ENCODE measurements at places on chromosomes 12 and 14. TPM values are rescaled to one million over a fixed set of nuclear protein-coding genes. Genes with fewer than 3 reads are reported as not detected.

GRCh38 chr12:27424631-27425230 is 21.8 kb upstream of the SMCO2 start:
- no peak for DNase-seq

Gene MMP14
- polyA plus RNA-seq, result 592 TPM

GRCh38 chr12:45124485-45125155 is 73.7 kb upstream of the DBX2 start:
- DNase-seq, result no peak

Gene C1R
- polyA plus RNA-seq, result 703 TPM

DNA sequence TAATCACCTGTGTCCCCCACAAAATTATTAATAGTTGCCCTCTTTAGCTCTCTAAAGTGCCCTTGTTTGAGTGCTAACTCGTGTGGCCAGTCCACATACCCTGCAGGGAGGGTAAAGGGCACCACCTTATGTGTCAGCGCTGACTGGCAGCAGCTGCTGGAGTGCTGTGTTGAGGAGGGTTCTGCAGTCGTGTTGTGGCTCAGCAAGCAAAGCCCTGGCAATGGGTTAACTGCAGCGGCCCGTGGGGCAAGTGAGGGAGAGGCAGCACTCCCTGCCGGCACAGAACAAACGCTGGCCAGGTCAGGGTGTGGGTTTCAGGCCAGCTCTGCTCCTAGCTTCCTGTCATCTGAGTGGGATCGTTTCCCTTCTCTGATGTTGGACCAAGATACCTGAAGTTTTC is 369.8 kb downstream of the CACNA1C start:
- DNase-seq, result no peak

GRCh38 chr14:99534863-99535262 is 53.7 kb downstream of the CCNK start:
- DNase-seq, result no peak

- peak; percentile 3 for DNase-seq
Measured at GRCh38 chr14:102362084-102362483, 606 bp downstream of the CINP start.

GRCh38 chr12:101441461-101442224 is 33.5 kb upstream of the SPIC start:
- no peak for DNase-seq

DNA sequence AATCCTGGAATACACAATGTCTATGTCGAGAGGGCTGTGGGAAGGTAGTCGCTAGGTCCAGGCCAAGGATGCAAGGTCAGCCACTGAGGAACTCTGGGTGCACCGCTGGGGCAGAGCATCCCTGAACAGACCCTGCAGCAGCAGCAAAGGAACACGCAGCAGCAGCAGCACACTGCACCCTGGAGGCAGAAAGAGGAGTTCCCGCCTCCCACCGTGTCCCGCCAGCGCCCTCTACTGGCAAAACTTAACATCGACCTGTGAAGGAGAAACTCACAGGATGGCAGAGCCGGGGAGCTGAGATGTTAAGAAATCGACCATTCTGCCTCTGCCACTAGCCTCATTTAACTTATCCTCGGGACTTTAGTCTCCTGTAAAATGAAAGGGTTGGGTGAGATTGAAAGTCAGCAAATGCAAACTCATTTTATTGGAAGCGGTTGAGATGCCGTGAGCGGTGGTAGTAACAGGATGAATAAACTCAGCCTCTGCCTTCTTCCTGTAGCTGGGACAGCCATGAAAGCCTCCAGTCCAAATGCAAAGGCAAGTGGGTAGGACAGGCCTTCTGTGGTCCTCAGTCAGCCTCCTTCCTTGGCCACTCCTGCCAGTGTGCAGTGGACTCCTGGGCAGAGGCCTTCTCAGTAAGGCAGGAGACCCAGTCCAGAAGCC is 45.6 kb downstream of the STAB2 start:
- no peak for DNase-seq

Gene TBC1D30
- polyA plus RNA-seq, result 0.22 TPM

GRCh38 chr12:46209914-46210872 is 58.6 kb downstream of the SLC38A1 start:
- DNase-seq, result no peak

- DNase-seq, result no peak
Measured at GRCh38 chr14:24665440-24665991, 31.5 kb upstream of the GZMB start.

GRCh38 chr14:96795109-96795828 is 1.9 kb upstream of the VRK1 start:
- no peak for DNase-seq

Gene ZBTB42
- polyA plus RNA-seq, result 2.7 TPM

Gene CACNA2D4
- 0.39 TPM for polyA plus RNA-seq

GRCh38 chr14:64915797-64916196 is 1.5 kb downstream of the CHURC1 start:
- DNase-seq, result no peak

Gene MORN3
- 0.39 TPM for polyA plus RNA-seq

GRCh38 chr14:52338051-52338681 is 24.1 kb downstream of the PTGER2 start:
- DNase-seq, result no peak

Gene NOC4L
- polyA plus RNA-seq, result 8.1 TPM

- DNase-seq, result no peak
Measured at GRCh38 chr14:105390849-105391500, 7.4 kb upstream of the TEX22 start.

DNA sequence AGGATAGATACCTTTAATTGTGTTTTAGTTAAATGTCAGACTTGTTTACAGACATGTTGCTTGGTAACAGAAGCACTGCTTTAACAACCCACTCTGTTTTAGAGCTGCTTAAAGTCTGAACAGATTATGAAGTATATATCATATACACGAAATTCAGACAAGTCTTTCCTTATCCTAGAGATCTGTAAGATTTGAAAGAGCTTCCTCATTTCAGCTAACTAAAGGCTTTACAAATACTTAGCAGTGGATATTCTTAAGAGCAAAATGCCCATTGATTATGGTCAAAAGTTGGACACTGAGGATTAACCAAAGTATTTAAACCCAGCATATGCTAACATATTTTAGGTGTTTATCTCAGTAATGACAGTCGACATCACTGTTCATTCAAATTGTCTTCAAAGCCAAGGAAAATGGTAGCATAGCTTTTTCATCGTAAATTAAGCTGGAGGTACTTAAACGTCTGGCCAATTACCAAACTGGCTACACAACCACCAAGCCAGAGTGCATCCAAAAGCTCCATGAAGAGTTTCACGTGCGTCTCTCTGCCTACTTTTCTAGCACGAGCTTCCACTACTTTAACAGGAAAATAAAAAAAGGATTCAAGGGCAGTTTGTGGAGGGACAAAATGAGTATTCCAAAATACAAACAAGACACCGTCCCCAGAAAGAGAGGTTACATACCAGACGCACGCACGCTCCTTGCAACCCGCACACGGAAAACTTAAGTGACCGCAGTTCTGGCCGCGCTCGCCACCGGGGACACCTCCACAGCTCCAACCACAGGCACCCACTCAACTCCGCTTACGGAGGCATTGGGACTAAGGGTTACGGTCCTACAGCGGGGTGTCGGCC is 565 bp downstream of the CEP83 start:
- DNase-seq, result peak; percentile 3

Gene TMEM229B
- 0.25 TPM for polyA plus RNA-seq

DNA sequence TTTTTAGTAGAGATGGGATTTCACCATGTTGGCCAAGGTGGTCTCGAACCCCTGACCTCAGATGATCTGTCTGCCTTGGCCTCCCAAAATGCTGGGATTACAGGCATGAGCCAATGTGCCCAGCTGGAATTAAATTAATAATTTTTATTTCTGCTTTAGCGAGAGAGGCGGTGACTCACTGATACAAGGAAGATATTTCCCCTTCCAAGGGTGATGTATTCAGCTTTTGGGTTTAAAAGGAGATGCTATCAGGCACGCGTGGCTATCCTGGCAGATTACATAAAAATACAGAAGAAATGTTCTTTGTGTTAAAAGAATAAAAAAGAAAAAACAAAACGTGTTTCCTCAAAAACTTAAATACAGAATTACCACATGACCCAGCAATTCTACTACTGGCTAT is 12.4 kb upstream of the P2RX7 start:
- no peak for DNase-seq

- DNase-seq, result peak; percentile 3
Measured at GRCh38 chr14:102363182-102363943, 622 bp downstream of the TECPR2 start.

Data from BJ (cell line).